ENCODE measurements at places on chromosomes 1 and 21.

- no peaks in the 10 kb centered on the region for H3K27me3 ChIP-seq
- H3K27ac ChIP-seq: no peak overlapping the region
- peak; percentile 60 for DNase-seq
- H3K4me1 ChIP-seq: peaks cover 7% of the 10 kb centered on the region
- no peaks in the 10 kb centered on the region for H3K36me3 ChIP-seq
- H3K4me3 ChIP-seq: no peak overlapping the region
These were observed 390 bp upstream of the S100A9 start for GRCh38 chr1:153357076-153357852.

- peaks cover 3% of the 10 kb centered on the region for H3K4me1 ChIP-seq
- H3K36me3 ChIP-seq: peaks cover 58% of the 10 kb centered on the region
- no peak for DNase-seq
- H3K4me3 ChIP-seq: no peak overlapping the region
- no peaks in the 10 kb centered on the region for H3K27me3 ChIP-seq
These were observed 46.7 kb upstream of the GUCA2A start for GRCh38 chr1:42211224-42211623.

- no peak for DNase-seq
- no peak overlapping the region for H3K27ac ChIP-seq
- H3K4me3 ChIP-seq: no peak overlapping the region
- peaks cover 8% of the 10 kb centered on the region for H3K27me3 ChIP-seq
- H3K36me3 ChIP-seq: no peaks in the 10 kb centered on the region
- no peaks in the 10 kb centered on the region for H3K4me1 ChIP-seq
These were observed 28.8 kb upstream of the TMPRSS2 start for GRCh38 chr21:41536827-41537103.

- peaks cover 21% of the 10 kb centered on the region for H3K27me3 ChIP-seq
- DNase-seq: no peak
- no peak overlapping the region for H3K27ac ChIP-seq
- no peak overlapping the region for H3K4me3 ChIP-seq
- no peaks in the 10 kb centered on the region for H3K36me3 ChIP-seq
These were observed 33.3 kb downstream of the MAEL start for GRCh38 chr1:167022384-167022783.
